ENCODE measurements at places on chromosomes 4 and X.

- no peak for DNase-seq
These were observed 225.2 kb upstream of the ZFP42 start for GRCh38 chr4:187770345-187770744.

- DNase-seq = no peak
These were observed 108.0 kb downstream of the LRBA start for GRCh38 chr4:150906987-150907633.

GRCh38 chr4:184768296-184768695 lies 34.4 kb upstream of the CENPU start:
- DNase-seq = no peak

- no peak for DNase-seq
These were observed 116.5 kb downstream of the FAM13A start for GRCh38 chr4:88940506-88940905.

DNA sequence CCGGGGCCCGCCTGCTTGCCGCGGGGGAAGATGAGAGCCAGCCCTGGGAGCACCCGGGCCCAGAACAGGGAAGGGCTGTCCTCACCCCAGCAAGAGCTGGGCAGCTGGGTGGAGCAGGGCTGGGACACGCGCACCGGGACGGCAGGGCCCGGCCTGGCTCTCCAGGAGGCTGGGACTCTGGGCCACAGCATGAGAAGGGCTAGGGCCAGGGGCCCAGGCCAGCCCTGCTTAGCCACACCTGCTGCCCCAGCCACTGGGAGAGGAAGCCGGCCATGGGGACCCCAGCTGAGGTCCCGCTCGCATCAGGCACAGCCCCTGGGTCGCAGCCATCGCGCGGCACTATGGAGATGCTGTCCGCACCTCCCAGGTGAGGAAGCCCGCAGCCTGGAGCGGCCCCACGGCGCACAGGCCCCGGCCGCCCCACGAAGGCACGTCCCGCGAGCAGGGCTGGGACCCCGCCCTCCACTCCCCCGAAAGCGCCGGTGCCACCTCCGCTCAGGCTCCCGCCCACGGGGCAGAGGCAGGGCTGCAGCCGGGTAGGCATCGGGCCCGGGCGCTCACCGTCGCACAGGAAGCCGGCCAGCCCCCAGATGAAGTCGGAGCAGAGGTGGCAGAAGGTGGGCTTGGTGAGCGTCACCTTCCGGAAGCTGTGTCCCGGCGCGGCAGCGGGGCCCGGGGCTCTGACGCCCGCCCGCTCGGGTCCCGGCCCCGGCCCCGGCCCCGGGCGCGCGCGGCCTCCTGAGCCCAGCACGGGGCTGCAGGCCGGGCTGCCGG lies 531 bp downstream of the DGKQ start:
- peak; percentile 78 for DNase-seq

GRCh38 chr4:23279377-23279986 lies 586.7 kb downstream of the GBA3 start:
- DNase-seq = no peak

DNA sequence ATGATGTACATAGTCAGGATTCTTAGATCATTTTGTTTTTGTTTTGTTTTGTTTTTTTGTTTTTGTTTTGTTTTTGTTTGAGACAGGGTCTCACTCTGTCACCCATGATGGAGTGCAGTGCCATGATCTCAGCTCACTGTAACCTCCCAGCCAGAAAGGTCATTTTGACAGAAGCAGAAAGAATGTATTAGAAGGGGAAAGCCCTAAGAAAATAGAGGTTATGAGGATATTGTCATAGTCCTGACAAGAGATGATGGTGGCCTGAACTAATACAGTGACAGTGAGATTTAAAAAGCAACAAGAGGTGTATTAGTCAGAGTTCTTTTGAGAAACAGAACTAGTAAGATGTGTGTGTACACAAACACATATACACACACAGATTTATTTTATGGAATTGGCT lies 503.3 kb downstream of the RPA4 start:
- DNase-seq = no peak
